NCI-H1436 treated with DMSO at 0.1 percent for 48 hours (cell line): ENCODE measurements at places on chromosomes 4 and X.

DNA sequence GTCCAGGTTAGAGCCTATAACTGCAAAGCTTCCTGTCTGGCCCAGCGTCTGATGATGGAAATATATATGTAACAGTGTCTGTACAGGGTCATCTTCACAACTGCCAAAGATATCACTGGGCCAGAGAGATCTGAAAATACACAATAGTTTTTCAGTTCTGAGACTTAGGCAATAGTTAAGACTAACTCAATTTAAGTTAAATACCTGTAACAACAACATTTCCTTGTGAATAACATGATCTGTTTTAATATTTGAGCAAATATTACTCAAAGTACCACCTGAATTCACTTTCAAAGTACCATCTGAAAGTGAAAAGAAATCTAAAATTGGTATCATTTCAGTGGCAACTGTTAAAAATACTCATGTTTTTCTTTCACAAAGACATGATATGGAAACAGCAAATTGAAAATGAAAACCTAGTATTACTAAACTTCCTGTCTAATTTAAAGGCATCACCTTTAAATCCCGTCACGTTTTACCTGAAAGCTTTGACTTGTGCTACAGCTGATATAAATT lies 9.6 kb downstream of the ZAR1 start:
- DNase-seq: no peak

DNA sequence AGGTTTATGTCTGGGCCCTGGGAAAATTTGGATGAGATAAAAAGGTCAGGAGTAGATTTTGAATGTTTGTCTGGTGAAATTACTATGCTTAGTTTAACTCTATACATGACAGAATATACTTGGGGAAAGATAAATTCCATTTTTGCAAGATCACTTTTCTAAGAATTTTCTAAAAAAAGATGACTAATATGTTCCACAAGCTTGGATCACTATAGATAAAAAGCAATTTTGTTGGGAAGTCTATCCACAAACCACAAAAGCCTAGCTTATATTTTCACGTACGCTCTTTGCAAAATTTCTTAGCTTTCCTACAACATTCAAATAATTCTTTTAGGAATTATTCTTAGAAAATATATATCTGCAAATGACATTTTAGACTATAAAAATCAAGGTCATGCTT lies 20.6 kb upstream of the COQ2 start:
- no peak for DNase-seq

DNA sequence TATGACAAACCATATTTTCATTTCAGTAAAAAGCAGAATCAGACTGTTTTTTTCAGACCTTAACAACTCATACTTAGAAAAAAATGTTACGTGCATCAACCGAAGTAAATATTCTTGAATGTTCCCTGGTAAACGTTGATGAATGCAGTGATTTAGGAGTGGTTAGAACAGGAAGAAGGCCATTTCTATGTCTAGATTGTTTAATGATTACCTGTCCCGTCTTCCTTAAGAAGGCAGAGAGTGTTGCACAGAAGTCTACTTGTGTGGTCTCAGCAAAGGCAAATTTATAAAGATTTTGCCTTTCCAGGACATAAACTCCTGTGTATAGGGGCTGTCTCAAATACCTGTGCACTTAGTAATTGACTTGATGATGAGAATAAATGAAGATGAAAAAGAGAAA lies 134.5 kb downstream of the MGST2 start:
- no peak for DNase-seq

GRCh38 chr4:10075158-10075863 lies 41.3 kb downstream of the WDR1 start:
- DNase-seq: no peak

GRCh38 chrX:153731845-153732215 lies 7.2 kb downstream of the ABCD1 start:
- DNase-seq: no peak

DNA sequence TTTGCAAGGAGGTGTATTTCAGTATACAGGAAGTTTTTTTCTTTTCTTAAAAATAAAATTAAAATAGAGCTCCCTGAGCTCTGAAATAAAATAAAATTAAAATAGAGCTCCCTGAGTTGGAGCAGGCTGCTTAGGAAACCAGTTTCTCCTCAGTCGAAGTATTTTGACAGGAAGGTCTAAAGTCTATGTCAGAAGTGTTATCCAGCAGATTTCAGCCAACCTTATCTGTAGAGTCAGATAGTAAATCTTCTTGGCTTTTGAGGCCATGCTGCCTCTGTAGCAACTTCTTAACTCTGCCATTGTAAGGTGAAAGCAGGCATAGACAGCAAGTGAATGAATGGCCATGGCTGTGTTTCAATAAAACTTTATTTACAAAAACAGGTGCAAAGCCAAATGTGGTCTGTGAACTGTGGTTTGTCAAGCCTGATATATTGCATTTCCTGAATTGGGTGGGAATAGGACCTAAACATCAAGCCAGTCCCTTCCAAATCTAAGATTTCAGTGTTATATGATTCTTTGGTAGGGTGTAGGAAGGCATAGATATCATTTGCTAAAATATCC lies 9.5 kb upstream of the KLKB1 start:
- DNase-seq: no peak

DNA sequence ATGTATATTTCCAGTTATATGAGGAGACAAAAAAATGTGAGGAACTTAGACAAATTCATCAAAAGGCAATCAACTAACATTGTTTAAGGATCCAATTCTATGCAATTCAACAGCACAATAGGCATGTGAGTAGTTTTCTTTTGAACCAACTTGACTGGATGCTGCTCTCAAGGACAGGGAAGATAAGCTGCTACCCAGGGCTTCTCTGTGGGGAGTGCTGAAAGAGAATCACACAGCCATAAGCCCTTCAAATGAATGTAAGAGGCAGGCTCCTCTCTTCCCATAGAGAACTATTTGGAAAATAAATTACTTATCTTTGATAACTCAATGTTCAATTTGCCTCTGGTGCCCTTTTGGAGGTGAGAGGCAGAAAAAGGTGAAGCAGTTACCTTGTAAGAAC lies 1413.6 kb downstream of the PCDH7 start:
- no peak for DNase-seq
